Activated B cell treated with CpG ODN at 0.5 μM for 24 hours (primary cell): ENCODE measurements at places on chromosomes 7 and 10. TPM values are rescaled to one million over a fixed set of nuclear protein-coding genes. Genes with fewer than 3 reads are reported as not detected.

DNA sequence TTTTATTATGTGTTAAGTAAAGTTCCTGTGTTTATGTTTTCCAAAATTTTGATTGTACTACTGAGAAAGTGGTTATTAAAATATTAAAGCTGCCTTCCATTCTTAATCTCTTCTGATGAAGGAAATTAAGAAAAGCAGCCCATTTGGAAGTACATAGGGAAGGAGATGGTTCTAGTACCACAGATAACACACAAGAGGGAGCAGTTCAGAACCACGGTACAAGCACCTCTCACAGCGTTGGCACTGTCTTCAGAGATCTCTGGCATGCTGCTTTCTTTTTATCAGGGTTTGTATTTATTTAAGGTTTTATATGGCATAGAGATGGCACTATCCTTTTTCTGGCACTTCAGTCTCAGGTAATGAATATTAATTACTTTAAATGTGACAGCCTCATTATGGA, 111.6 kb downstream of the PHTF2 start:
- no peak for DNase-seq

GRCh38 chr10:117367718-117368117, 7.5 kb downstream of the PDZD8 start:
- no peak for DNase-seq

DNA sequence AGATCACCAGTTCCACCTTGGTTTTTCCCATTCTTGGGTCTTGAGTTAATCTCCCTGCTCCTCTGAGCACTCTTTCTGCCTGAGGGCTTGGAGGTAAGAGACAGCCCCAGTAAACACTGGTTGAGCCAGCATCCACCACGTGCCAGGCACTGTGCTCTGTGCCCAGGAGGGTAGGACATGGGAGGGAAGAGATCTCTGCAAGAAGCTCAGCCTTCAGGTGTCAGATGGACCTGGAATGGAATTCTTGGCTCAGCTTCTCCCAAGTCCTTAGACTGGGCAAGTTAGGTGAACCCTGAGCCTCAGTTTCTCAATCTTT, 2.5 kb downstream of the ZYX start:
- DNase-seq: no peak

- no peak for DNase-seq
Observed at GRCh38 chr10:125009661-125010161, 67.8 kb downstream of the ZRANB1 start.

DNA sequence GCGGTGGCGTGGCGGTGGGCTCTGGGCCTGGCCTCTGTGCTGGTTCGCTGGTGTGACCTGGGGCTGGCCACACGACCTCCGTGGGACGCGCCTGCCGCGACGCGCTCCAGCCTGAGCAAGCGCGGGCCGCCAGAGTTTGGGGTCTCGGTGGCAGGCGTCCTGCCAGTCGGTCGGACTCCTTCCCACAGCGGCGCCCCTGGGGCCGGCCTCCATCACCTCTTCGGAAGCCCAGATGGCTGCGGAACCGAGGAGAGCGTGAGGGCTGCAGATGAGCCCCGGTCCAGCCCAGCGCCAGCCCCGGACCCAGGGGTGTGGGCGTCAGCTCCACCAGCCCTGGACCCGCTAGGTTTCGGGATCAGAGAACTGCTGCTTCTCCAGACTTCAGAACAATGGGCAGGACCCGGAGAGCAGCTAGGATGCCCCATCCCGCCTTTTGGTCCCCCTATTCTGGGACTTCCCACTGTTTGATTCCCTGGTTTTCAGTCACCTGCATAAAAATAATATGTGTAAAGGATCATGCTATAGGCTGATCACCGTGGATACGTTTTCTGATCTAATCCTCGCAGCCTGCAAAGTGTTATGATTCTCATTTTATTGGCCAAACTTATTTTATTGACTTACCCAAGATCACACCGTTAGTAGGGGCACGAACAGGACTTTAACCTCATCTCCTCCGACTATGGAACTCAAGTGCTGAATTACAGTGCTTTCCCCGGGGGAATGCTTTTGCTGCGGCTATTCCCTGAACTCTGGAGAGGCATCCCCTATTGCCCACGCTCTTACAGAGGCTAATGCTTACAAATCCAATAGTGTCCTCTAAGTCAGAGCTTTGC, 2.8 kb downstream of the CYP26C1 start:
- no peak for DNase-seq

DNA sequence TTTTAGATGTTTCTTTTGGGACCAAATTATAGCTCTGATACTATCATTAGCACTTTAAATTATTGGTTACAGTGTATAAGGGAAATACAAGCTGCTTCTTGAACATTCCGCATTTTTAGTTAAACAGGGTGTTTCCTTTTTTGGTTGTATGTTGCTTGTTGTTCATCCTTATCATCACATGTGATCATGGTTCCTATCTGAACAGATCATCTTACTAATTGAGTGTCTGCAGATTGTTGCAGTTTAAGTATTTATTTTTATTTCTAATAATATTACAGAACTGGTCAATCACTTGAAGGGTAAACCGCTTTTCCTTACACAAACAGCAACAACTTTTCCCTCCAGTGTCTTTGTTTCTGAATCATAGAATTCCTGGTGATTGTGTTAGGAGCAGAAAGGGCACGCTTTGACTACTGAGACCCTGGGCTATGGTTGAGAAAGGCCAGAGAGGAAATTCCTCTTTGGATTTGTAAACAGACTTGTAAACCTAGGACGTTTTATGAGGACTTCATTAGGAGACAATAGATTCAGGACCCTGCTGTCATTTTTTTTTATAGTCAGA, 37.2 kb downstream of the CHN2 start:
- no peak for DNase-seq

DNA sequence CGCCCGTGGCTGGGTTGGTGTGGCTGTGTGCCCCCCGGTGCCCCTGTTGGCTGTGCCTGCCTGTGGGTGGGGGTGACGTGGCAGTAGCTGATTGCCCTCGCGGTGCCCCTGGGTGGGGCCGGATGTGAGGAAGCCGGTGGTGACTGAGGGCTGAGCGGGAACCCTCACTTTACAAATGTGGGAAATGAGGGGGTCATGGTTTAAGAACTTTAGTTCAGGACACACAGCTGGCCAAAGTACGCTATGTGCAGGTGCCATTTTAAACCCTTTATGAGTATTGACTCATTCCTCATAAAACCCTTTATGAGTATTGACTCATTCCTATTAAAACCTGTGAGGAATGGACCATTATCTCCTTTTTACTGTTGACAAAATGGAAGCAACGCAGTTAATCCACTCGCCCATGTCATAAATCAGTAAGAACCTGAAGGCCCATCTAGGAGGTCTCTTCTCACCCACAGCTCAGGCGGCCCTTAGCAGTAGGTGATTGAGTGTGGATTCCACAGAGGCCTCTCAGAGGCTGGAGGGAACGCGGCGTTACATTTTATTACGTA, 290.1 kb upstream of the COBL start:
- DNase-seq: no peak

DNA sequence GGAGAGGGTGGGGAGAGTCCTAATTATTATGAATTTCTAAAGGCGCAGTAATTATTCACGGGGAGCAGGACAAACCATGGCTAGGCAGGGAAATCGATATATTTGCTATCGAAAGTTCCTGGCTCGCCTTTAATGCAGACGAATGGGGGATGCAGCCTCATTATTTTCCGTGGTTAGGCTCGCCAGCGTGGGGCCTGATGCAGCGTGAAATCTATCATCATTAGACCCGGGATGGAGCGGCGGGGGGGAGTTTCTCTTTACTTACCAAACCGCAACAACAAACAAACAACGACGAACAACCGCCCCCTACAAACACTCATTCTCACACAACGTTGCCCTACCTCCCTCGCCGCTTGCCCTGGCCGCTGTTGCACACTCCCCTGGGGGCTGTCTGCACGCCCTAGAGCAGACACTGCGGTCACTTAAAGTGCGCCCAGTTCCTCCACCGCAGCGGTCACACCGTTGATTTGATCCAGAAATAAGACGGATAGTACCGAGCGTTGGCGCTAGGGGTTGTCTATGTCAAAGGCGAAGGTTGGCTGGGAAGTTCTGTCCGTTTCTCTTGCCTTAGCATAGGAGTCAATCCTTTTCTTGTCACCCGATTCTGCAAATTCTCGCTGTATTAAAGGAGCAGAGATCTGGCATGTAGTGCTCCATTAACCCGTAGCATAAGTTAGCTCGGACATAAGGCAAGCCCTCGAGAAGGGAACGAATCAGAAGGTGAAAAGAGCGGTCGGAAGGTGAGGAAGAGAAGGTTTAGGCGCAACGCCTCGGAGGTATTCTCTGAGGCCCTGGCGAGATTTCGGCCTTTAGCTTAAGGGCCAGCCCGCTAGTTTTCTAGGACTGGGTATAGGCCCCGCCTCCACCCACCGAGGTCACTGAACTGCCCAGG, 10.4 kb downstream of the NXPH1 start:
- no peak for DNase-seq

- DNase-seq: no peak
Observed at GRCh38 chr7:151508991-151509390, 10.7 kb downstream of the RHEB start.

DNA sequence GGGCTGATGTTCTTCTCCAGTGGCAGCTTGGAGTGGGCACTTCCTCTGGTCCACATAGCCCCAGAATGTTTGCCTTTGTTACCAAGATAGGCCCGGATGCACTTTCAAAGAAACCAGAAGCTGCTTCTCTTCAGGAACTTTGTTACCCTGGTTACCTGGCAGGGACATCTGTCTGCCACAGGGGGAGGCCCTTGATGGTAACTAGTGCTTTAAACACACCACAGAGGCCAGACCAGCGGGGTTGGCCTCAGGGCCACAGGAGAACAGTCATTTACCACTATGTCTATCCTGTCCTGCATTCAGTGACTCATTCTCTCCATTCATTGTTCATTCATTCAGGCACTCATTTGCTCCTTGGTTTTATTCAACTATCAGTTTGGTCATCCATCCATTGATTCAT, 11.9 kb upstream of the PLEKHA1 start:
- DNase-seq: no peak

- DNase-seq: no peak
Observed at GRCh38 chr10:119120413-119120867, 16.5 kb downstream of the DENND10 start.

GRCh38 chr10:96292971-96293920, 11.0 kb upstream of the DNTT start:
- DNase-seq: no peak

GRCh38 chr7:106957766-106958165, 86.7 kb upstream of the PRKAR2B start:
- no peak for DNase-seq

DNA sequence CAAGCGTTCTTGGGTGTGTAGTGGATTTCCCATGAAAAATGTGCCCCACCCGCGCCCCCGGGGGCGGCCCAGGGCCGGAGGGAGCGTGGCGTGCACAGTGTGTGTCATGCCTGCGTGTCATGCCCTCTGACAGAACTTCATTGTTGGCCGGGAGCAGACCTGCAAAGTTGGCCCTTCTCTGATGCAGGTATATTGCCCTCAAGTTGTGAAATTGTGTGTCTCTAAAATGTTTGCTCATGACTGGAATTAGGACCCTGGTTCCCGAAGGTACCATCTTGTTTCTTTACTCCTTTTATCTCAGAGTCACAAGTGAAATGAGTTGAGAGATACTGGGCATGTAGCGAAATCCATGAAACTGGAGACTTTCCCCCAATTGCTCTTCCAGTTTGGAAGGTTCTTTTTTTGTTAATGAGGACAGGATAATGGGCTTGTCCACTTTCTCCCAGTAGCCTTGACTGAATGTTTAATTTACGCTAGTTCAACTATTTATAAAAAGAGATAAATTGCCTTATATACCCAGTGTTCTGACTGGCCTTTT, 26.2 kb downstream of the ADK start:
- DNase-seq: no peak

GRCh38 chr7:159119851-159120539, 24.7 kb downstream of the VIPR2 start:
- DNase-seq: no peak

DNA sequence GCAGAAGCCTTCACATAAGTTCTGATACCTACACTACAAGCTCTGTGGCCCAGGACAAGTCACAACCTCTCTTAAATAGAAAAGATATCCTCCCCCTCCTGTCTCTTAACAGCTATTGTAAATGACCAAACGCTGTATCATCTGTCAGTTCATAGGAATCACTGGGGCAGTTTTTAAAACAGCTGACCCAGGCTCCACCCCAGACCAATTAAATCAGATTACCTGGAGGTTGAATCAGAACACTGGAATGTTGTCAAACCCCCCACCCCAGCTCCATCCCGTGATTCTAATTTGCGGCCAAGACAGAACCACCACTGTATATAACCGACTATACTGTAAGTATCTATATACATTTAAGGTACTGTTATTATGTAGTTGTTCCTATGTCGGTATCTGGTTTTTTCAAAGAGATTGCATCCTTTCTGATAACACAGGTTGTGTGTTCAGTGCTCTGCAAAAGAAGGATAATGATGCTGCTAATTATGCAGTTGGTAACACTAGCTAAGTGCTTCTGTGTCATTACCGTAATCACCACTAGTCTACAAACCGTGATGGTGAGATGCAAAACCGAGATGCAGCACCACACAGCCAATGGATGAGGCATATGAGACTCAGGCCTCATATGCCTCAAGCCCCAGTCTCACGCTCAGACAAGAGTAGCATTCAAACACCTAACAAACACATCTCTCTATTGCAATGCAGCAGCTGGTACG, 47.4 kb downstream of the TNS3 start:
- no peak for DNase-seq

DNA sequence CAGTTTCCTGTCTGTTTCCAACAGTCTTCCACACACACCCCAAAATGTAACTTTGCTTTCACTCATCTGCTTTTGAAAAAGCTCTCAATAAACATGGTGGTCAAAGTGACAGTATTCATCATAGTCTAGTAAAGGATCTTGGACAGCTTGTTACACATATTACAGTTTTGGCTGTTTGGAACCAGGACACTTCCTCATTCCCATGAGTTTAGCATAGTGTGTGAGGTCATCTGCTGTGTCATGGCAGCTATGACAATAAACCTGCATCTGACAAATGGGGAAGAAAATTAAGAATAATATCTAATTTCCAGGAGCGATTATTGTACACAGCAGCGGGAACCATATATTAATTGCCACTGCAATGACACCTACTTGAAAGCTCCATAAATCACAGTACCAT, 184.3 kb upstream of the SLC26A5 start:
- DNase-seq: no peak

DNA sequence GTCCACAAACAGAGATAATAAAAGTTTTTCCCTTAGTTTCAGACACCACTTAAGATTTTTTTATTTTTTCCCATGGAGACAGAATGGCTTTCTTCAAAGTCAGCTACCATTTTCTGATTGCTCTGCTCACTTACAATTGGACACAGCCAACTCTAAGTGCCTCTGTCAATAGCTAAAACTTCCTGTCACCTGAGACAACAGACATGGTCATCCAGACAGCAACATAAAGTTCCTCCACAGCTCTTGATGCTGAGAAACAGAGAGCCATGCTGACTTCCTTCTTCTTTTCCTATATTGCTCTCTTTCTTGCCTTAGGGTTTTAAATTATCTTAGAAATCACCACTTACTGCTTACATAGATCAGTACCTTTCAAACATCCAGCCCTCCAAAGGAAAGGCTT, 12.0 kb downstream of the ZNF800 start:
- no peak for DNase-seq

The TSC22D4 gene
- 60.2 and 68.7 TPM in 2 replicates for total RNA-seq

The SPDYE18 gene
- total RNA-seq: 0.71 TPM in 2 replicates

The CALML3 gene
- total RNA-seq: not detected in 2 replicates

The PPP1R9A gene
- 1.3 and 1.5 TPM in 2 replicates for total RNA-seq

The GPR26 gene
- total RNA-seq: not detected in 2 replicates

The SMURF1 gene
- total RNA-seq: 21.6 and 23.1 TPM in 2 replicates

The POU6F2 gene
- total RNA-seq: 0.24 TPM in 2 replicates

The ANKRD7 gene
- total RNA-seq: not detected in 2 replicates

The PRKCQ gene
- 0.07 and 0.11 TPM in 2 replicates for total RNA-seq

The C10orf105 gene
- not detected in 2 replicates for total RNA-seq

The OAT gene
- total RNA-seq: 19.6 and 20.1 TPM in 2 replicates
